ENCODE measurements at places on chromosomes 6 and 20.

DNA sequence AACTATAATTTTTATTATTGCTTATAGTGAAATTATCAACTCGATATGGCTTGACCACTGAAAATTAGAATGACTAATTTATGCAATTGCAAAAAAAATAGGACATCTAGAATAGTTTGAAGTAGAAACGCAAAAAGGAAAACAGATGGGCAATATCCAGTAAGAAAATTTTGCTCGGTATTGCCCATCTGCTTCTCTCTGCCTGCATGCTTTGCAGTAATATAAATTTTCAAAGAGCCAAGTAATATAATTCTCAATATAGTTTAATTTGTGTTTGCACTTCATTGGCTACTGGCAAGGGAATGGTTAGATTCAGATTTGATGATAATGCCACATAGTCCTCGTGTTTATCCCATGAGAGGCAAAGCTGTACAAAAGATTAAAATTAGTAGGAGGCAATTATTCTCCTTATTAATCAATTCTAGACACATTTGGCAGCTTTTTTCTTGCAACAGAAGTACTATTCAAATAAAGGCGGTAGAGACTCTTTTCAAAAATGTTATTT is 27.3 kb upstream of the LAMA2 start:
- no peak for DNase-seq

DNA sequence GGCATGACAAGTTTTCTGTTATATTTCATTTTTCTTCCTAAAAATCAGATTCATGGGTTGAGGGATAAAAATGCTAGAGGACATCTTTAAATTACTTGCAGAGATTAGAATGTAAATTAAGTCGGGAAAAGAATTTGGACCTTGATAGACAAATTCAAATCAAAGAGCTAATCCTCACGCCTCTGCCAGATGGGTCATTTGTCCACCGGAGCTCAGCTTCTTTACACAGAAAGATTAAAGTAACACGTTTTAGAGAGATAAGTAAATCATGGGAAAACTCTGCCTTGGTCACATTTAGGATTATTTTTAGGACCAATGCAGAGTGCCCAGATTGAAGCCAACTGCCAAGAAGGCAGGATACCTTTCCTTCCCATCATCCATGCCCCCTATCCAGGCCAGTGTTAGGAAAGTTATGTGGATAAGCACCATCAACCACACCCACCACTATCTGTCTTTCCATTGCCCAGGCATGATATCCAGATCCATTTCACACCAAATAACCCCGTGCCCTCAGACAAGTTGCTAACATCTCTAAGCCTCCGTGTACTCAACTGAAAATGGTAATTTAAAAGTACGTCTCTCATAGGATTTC is 397.4 kb upstream of the PLCB4 start:
- no peak for DNase-seq

DNA sequence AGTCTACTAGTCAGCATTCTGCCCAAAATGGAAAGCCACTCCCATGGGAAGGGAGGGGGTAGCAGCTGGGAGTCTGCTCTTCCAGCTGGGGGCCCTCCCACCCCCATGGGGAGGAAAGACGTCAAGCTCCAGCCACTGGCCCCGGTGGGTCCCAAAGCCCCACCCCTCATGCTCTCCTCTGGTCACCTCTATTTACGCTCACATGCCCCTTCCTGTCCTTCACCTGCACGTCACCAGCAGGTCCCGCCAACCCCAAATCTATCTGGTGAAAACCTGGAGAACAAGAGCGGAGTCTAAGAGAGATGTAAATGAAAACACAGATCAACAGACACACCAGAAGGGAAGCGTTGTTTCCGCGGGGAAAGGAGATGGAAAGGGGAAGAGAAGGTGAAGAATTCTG is 30.0 kb upstream of the ZBP1 start:
- peak; percentile 21 for DNase-seq

- no peak for DNase-seq
These were observed 41.9 kb downstream of the FGD2 start for GRCh38 chr6:37047346-37047688.

- no peak for DNase-seq
These were observed 102.0 kb downstream of the MRPL14 start for GRCh38 chr6:44025226-44025625.

- no peak for DNase-seq
These were observed 659.7 kb downstream of the KIF16B start for GRCh38 chr20:15913391-15914025.

DNA sequence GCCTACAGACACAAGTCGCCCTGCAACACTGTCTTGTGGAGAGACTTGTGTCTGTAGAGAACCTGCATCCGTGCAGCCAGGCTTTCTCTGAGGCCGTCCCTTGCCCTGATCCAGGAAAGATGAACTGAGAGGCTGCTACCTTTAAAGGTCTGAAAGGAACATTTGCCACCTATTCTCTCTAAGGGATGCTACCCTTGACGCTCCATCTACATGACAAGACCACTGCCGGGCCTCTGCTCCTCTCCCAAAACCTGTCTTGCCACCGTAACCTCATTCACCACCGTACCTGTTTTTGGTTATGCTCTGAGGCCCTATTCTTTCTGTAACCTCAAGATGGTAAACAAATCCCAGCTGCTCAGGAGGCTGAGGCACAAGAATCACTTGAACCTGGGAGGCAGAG is 73.9 kb downstream of the FOXF2 start:
- no peak for DNase-seq

GRCh38 chr6:45922728-45923351 is 92.8 kb downstream of the CLIC5 start:
- DNase-seq: peak; percentile 86

Data from right hindlimb (tissue), 1 donor.